ENCODE measurements at places on chromosomes 11 and 22. TPM values are rescaled to one million over a fixed set of nuclear protein-coding genes. Genes with fewer than 3 reads are reported as not detected.

Gene SCN4B
- total RNA-seq = 0.14 TPM

Gene ADAMTS15
- 3.4 TPM for total RNA-seq

Gene CPT1A
- 27.4 TPM for total RNA-seq

Gene DERL3
- 0.14 TPM for total RNA-seq

Gene OR5T2
- total RNA-seq = not detected

Gene NRGN
- not detected for total RNA-seq

Gene SOX6
- 1.00 TPM for total RNA-seq

Gene APOBEC3A
- total RNA-seq = not detected

Gene POU2AF3
- total RNA-seq = 0.14 TPM

Gene UBASH3B
- total RNA-seq = 14.4 TPM

Gene LRRC56
- total RNA-seq = 0.85 TPM

Gene CCDC116
- total RNA-seq = 0.18 TPM

Gene APOA4
- not detected for total RNA-seq

Gene PDE2A
- total RNA-seq = 0.18 TPM

Gene TBC1D22A
- total RNA-seq = 14.8 TPM

Gene C11orf97
- not detected for total RNA-seq

Gene TMEM191C
- total RNA-seq = 0.71 TPM

Gene FOLH1
- total RNA-seq = 0.14 TPM

Gene SDF2L1
- total RNA-seq = 33.0 TPM

Gene KRTAP5-7
- not detected for total RNA-seq

Gene JHY
- 1.7 TPM for total RNA-seq

Gene GAS2
- 0.65 TPM for total RNA-seq

Gene ARHGAP20
- total RNA-seq = 6.7 TPM

Gene PRG3
- total RNA-seq = not detected

Gene IFITM10
- total RNA-seq = 0.28 TPM

Gene NAALAD2
- total RNA-seq = 0.14 TPM

Gene KCNJ5
- total RNA-seq = under 0.01 TPM

Gene OR8G1
- not detected for total RNA-seq

Gene MIF
- 480 TPM for total RNA-seq

Gene MEI1
- 0.46 TPM for total RNA-seq

Gene F2
- 0.18 TPM for total RNA-seq

Gene USP2
- 0.09 TPM for total RNA-seq

Gene OR2D2
- total RNA-seq = 0.18 TPM

Gene MS4A4A
- not detected for total RNA-seq
